ENCODE measurements at places on chromosomes 2 and 18. TPM values are rescaled to one million over a fixed set of nuclear protein-coding genes. Genes with fewer than 3 reads are reported as not detected.

AQP12B gene
- 2.5 TPM for total RNA-seq

DNA sequence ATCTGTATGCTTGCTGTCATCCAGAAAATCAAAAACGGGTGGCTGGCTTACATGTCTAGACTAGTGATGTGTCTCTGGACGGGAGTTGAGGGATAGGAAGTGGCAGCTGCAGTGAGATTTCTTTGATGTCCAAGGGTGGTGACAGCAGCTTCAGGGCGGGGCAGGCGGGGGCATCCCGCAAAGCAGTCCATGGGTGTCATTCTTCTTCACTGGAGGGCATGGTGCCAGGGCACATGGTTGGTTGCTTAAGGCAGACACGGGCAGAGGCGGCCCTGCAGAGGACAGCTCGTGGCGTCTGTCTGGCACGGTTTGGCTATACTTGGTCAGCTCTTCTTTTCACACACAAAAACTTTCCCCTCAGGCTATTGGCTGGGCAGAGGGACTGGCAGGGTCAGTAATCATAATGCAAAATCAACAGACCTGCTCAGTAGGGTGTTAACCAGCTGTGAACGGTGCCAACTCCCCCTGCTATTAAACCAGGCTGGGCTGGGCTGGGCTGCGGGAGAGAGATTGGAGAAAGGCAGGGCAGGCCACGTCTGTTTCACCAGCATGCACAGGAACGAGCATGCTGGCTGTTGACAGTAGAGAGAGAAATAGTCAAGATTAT is 63.7 kb downstream of the COL4A3 start:
- H3K4me3 ChIP-seq = no peak overlapping the region
- no peak overlapping the region for H3K27ac ChIP-seq
- no peaks in the 10 kb centered on the region for H3K36me3 ChIP-seq
- peak; percentile 53 for DNase-seq

DNA sequence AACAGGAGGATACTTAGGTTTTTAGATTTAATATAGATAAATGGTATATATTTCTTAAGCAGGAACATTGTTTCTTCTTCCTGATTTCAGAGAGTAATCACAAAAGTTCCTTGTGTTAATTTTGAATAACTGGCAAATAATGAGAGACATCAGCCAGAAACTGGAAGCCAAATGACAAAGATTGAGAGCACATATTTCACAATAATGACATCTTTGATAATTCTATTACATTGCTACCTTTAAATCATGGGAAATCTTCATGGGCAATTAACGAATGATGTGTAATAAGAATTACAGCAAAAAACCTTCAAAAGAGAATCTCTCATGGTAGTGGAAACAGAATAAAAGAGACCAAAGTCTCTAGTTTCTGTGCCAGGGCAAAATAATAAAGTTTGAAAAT is 215.1 kb downstream of the NUP35 start:
- H3K27ac ChIP-seq = no peak overlapping the region
- no peaks in the 10 kb centered on the region for H3K36me3 ChIP-seq
- H3K4me1 ChIP-seq = no peaks in the 10 kb centered on the region
- H3K27me3 ChIP-seq = no peaks in the 10 kb centered on the region
- H3K4me3 ChIP-seq = no peak overlapping the region
- no peak for DNase-seq

OTOS gene
- not detected for total RNA-seq

DNA sequence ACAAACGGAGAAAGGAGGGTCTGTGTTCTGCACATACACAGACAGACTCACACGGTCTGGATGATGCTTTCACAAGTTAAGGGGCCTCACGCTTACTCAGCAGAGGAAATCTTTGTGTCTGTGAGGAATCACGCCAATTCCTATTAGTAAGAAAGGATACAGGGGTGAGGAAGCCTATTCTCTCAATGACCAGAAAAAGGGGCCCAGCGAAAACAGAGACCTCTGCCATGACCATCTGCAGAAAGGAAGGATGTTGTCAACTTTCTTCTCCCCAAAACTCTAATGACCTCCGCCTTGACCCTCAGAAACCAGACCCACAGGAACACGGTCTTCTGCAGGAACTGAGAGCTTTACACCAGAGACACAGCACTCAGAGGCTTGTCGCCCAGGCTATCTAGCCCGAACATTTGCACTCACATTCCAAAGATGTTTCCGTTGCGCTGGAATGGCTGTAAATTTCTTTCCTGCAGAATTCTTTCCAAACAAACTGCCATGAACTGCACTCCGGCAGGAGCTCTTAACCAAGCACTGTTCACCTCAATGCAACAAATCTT is 186.3 kb downstream of the TCF4 start:
- no peaks in the 10 kb centered on the region for H3K4me1 ChIP-seq
- DNase-seq = no peak
- no peaks in the 10 kb centered on the region for H3K27me3 ChIP-seq

DNA sequence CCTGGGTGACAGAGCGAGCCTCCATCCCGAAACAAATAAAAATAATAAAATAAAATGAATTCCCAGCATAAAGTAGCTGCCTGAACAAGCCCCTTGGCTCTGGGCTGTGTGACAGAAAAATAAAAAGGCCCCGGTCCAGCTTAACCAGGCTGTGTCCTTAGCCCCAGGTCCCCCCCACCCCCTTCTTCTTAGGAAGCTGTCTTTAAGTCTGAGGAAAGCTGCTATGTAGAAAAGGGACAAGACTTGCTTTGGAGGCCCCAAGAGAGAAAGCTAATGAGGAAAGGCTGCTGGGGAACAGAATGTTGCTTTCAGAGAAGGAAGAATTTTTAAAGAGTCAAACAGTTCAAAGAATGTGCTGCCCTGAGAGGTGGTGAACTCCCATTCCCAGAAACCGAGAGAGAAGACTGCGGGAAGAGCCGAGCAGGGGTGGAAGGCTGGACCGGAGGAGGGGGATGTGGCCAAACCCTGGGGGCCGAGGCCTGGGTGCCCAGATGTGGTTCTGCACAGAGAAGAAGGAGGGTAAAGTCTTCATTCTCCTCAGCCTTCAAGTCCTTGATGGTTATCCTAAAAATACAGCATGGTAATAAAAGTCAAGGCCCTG is 61.9 kb downstream of the CENPO start:
- peak overlapping the region; percentile 24 for H3K27ac ChIP-seq
- no peaks in the 10 kb centered on the region for H3K4me1 ChIP-seq
- DNase-seq = no peak
- H3K27me3 ChIP-seq = no peaks in the 10 kb centered on the region
- H3K4me3 ChIP-seq = no peak overlapping the region
- no peaks in the 10 kb centered on the region for H3K36me3 ChIP-seq

DNA sequence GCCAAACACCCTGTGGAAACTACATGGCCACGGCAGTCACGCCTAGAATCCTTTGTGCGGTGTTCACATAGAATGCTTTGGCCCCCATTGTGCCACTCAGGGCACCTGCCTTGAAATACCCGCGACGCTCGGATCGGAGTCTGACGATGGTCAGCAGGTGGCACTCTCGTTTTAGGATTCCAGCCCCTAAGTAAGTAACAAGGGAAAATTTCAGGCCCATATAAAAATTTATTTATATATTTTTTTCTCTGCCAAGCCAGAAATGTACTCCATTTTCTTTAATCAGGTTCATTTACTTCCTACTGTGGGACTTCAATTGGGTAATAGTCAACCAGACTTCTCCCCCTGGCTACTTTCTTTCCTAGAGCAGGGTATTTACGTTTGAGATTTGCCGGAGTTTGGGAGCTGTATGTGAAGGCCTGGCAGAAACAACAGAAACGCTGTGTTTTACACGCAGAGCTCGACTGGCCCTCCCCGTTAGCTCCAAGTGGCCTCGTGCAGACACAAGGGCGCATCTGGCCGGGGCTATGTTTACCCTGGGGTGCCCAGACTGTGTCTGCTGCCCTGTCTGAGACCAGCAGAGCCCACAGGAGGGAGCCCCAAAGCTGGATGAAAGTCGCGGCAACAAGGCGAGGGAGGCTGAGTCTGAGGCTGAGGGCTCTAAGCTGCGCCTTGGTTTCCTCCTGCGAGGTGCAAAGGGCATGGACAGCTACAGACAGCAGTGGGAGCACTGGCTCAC is 41.6 kb downstream of the LRRC30 start:
- no peaks in the 10 kb centered on the region for H3K4me1 ChIP-seq
- H3K27me3 ChIP-seq = no peaks in the 10 kb centered on the region
- H3K4me3 ChIP-seq = no peak overlapping the region
- DNase-seq = peak; percentile 53
- no peak overlapping the region for H3K27ac ChIP-seq
